ENCODE measurements at places on chromosomes 16 and 17.
A peak's percentile ranks its signal among the peaks of the same experiment; 100 is the strongest.

- DNase-seq, result no peak
These were observed 251.1 kb downstream of the SEC14L1 start for GRCh38 chr17:77391668-77392375.

GRCh38 chr17:34252444-34253138 is 2.5 kb upstream of the CCL2 start:
- peak; percentile 23 for DNase-seq

- DNase-seq, result no peak
These were observed 15.9 kb upstream of the PDXDC1 start for GRCh38 chr16:14958970-14959369.

- DNase-seq, result peak; percentile 54
These were observed 3.3 kb downstream of the CD2BP2 start for GRCh38 chr16:30351586-30352419.

GRCh38 chr17:47605011-47605410 is 44.7 kb upstream of the KPNB1 start:
- no peak for DNase-seq

GRCh38 chr16:81797443-81797842 is 18.4 kb downstream of the PLCG2 start:
- no peak for DNase-seq

- no peak for DNase-seq
These were observed 29.7 kb downstream of the GSE1 start for GRCh38 chr16:85642762-85643358.

DNA sequence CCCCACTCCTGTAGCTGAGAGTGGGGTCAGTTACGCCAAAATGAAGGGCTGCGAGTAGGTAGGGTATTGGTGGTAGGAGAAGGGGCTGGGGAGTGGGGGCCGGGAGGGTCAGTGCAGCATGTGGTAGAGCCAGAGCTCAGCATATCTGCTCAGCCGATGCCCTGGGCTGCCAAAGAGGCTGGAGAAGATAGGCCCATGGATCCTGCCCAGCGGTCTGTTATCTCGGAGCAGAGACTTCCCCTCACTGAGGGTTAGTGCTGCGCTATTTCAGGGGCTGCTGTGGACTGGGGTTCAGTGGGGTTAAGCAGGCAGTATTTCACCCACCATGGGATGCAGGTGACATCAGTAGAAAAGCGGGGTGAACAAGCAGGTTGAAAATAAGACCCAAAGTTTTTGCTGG is 19.7 kb downstream of the RHBDL3 start:
- no peak for DNase-seq

GRCh38 chr16:66272461-66272860 is 94.0 kb upstream of the CDH5 start:
- no peak for DNase-seq

DNA sequence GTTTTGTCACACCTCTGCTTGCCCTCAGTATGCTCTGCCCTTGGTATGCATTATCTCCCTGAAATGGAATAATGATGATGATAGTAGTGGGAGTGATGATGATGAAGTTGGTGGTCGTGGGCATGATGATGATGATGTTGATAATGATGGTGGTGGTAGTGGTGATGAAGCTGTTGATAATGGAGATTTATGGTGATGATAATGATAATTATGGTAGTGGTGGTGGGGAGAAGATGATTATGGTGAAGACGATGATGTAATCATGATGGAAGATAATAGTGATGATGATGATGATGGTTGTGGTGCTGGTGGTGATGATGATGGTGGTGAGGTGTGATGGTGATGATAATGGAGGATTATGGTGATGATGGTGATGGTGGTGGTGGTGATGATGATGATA is 390.1 kb upstream of the EEF2KMT start:
- no peak for DNase-seq

DNA sequence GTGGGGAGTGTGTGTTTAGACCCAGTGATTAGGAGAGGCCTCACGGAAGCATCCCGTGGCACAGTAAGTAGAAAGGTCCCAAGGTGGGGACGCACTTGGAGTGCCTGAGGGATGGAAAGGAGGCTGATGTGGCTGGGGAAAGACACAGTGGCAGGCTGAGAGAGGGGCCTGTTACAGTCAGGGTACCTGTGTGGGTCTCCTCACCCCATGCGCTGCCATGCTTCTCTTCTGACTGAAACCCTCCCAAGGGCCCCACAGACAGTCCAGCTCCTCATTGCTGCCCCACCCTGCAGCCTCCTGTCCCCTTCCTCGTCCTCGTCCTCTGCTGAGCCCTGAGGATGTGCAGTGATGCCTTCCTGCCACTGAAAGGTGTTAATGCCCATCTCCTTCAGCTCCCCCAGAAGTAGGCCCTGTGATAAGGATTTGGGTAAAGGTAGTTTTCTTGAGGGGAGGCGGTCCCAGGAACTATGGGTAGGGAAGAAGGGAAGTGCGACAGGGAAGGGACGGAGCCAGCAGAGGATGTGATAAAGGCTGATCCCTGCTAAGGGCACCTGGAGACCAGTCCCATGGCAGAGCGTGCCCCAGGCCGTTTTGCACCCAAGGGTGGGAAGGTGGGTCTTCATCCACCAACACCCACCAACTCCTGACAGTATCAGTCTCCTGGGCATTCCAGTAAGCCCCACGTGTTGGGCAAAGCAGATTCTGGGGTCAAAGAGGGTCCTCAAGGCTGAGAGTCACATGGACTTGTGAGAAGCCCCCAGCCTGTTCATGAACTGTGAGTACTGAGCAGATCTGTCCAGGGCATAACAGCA is 237.2 kb downstream of the GSG1L start:
- DNase-seq, result no peak

DNA sequence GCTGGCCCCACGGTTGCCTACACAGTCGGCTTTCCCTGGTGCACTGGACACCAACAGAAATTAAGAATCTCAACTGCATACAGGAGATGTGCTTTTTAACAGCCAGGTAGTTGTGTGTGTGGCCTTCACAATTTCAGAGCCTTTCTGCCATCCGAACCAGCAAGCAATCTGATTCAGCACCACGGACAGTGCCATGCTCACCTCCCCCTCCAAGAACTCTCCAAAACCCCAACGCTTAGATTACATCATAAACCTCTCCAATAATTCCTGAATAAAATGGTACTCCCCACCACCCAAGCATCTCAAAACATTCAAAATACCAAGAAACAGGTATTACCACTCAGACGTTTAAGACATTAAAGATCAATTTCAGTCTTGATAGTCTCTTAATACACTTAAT is 31.8 kb downstream of the USP7 start:
- no peak for DNase-seq

DNA sequence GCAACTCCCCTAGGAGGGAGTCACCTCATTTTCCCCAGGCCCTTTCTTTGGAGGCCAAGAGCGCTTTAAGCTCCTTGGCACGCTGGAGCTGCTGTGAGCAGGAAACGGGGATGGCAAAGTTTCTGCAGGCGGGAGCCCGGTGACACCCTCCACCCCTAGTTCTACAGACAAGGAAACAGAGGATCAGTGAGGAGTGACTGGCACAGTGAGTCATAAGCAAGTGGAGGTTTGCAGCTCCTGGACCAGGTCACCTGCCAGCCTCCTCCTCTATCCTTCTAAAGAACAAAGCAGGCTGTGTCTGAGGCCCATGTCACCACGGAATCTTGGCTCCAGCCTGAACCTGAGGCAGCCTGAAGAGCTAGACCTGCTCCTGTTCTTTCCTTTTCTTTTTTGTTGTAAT is 141.9 kb downstream of the TMEM132E start:
- DNase-seq, result no peak

GRCh38 chr16:732936-733335 is 6.0 kb downstream of the HAGHL start:
- no peak for DNase-seq
